ENCODE measurements at places on chromosomes 12 and 14. TPM values are rescaled to one million over a fixed set of nuclear protein-coding genes. Genes with fewer than 3 reads are reported as not detected.

DNA sequence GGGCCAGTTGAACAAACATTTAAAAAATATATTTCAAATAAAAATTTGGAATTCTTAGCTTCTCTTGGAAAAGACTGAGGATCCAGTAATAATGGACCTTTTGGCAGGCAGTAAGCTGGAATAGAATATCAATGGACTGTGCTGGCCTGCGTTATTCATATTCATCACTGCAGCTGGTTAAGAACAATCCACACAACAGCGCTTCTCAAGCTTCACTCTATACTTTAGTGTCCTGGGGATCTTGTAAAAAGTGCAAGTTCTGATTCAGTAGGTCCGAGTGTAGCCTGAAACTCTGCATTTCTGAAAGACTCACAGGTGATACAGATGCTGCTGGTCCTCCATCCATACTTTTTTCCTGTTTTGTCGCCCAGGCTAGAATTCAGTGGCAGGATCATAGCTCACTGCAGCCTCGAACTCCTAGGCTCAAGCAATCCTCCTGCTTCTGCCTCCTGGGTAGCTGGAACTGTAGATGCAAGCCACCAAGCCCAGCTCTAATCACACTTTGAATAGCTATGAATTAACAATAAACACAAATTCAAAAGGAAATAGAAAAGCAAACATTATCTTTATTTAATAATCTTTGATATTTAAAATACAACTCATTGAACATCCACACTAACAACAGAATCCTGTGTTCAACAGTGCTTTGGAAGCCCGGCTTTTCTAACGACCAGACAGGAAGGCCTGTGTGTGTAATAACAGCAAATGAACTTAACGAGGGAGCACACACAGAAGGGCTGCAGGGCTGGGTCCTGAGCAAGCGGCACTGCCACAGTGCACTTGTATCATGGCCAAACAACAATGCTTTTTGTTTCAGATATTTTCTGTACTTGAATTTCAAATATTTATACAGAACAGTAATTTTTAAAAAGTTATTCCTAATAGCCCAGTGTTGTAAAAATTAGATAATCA lies 18.4 kb upstream of the TRIP11 start:
- DNase-seq: no peak

DNA sequence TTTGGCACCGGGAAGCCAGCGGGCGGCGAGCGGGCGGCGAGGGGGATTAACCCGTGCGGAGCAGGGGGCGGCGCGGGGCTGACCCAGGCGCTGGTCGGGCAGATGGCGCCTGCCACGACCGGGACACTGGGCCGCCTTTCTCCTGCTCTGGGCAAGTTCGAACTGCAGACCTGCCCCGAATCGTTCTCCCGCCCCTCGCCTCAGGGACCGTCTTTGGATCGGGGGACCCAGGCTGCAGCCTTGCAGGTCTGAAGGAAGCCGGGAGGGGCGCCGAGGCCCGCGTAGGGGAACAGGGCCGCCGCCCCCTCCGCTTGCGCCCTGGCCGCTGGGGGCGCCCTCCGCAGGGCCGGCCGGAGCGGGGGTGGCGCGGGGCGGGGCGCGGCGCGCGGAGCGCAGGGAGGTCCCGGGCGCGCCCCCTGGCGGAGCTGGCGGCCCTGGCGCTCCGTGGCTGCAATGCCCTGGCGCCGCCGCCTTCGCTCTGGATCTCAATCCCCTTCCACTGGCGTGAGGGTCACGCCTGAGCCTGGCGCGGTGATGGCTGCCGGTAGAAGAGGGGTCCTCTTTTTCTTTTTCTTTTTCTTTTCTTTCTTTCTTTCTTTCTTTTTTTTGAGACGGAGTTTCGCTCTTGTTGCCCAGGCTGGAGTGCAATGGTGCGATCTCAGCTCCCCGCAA lies 449 bp upstream of the LTBP2 start:
- peak; percentile 97 for DNase-seq

DNA sequence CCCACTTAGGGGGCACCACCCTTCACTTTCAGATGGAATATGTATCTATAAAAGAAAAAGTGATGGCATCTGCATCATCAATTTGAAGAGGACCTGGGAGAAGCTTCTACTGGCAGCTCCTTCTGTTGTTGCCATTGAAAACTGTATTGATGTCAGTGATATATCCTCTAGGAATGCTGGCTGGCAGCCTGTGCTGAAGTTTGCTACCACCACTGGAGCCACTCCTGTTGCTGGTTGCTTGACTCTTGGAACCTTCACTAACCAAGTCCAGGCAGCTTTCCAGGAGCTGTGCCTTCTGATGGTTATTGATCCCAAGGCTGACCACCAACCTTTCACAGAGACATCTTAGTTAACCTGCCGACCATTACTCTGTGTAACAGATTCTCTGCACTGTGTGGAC lies 44.7 kb downstream of the RIMKLB start:
- no peak for DNase-seq

- no peak for DNase-seq
These were observed 109.6 kb downstream of the SLC38A6 start for GRCh38 chr14:61090432-61091216.

DNA sequence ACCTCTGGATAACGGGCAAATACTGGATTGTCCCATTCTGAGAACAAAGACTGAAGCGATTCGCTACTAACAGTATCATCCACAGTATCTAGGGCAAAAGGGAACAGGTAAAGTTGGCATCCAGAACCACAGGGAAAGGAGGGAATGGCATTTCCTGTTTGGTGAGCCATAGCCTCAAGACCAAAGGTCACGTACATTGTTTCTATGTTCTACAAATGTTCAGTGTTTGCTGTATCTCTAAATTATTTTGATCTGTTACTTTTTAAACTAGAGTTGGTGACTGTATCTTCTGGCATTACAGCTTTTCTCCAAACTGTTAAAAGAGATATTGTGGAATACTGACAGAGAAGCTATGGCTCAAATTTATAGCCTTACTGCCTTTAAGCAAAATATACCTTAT lies 9.7 kb downstream of the MLH3 start:
- DNase-seq: no peak

GRCh38 chr14:85915711-85916110 lies 385.8 kb downstream of the FLRT2 start:
- DNase-seq: no peak

DNA sequence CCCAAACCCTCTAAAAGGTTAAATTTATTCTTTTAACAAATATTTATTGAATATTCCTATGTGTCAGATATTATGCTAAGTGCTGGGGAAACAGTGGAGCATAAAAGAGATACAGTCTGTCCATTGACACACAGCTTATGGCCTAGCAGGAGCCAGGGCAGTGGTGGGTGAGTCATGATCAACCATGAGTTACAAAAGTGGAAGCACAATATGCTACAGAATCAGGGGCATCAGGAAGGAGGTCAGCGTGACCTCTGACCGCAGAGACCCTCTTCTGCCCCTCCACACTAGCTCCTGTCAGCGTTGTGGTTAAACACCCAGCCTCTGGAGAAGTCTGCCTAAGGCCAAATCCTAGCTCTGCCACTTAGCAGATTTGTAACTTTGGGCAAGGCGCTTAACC lies 4.7 kb upstream of the PPP1R1A start:
- DNase-seq: no peak

GRCh38 chr12:52867642-52868041 lies 18.8 kb upstream of the KRT78 start:
- DNase-seq: peak; percentile 51

GRCh38 chr14:24339284-24340151 lies at the start of gene RIPK3:
Gene RIPK3 (minus strand): TSS chr14:24339991. CDS start chr14:24339826, 165 bp downstream.
- peak; percentile 70 for DNase-seq

Gene ARL1
- polyA plus RNA-seq: 31.6 TPM

Gene FGF6
- not detected for polyA plus RNA-seq

Gene OR10P1
- not detected for polyA plus RNA-seq

Gene HSP90AA1
- 331 TPM for polyA plus RNA-seq

Gene GDF3
- polyA plus RNA-seq: not detected

Gene PTGER2
- polyA plus RNA-seq: 67.7 TPM
